ENCODE measurements at places on chromosomes 6 and 20. TPM values are rescaled to one million over a fixed set of nuclear protein-coding genes. Genes with fewer than 3 reads are reported as not detected.

UNC5CL gene
- 1.7 TPM for total RNA-seq

PAK5 gene
- not detected for total RNA-seq

OPRL1 gene
- total RNA-seq, result 1.9 TPM

SPTLC3 gene
- 8.2 TPM for total RNA-seq

NT5E gene
- 38.8 TPM for total RNA-seq

TRIM27 gene
- 49.0 TPM for total RNA-seq

CD40 gene
- total RNA-seq, result 9.5 TPM

SS18L1 gene
- 11.2 TPM for total RNA-seq

C20orf202 gene
- total RNA-seq, result not detected

PTPRK gene
- total RNA-seq, result 25.5 TPM

HLA-DRA gene
- total RNA-seq, result 319 TPM

SLC22A16 gene
- total RNA-seq, result 4.2 TPM

REM1 gene
- total RNA-seq, result 1.8 TPM

OXT gene
- 2.3 TPM for total RNA-seq

DNMT3B gene
- 0.22 TPM for total RNA-seq

NKAIN2 gene
- not detected for total RNA-seq

AP5S1 gene
- 8.0 TPM for total RNA-seq

MCCD1 gene
- total RNA-seq, result not detected

Measured in subcutaneous adipose tissue (tissue), 4 donors.